Hematopoietic multipotent progenitor cell treated with erythropoietin and hydrocortisone succinate and interleukin-3 and kit ligand, for 4 days (in vitro differentiated cells): ENCODE measurements at places on chromosomes 2 and 18.
A peak's percentile ranks its signal among the peaks of the same experiment; 100 is the strongest.

GRCh38 chr2:64059270-64059669 is 40.0 kb upstream of the VPS54 start:
- DNase-seq = no peak

- DNase-seq = no peak
Observed at GRCh38 chr2:61423714-61424113, 47.2 kb downstream of the USP34 start.

- DNase-seq = no peak
Observed at GRCh38 chr2:143741205-143741604, 612.0 kb downstream of the ARHGAP15 start.

DNA sequence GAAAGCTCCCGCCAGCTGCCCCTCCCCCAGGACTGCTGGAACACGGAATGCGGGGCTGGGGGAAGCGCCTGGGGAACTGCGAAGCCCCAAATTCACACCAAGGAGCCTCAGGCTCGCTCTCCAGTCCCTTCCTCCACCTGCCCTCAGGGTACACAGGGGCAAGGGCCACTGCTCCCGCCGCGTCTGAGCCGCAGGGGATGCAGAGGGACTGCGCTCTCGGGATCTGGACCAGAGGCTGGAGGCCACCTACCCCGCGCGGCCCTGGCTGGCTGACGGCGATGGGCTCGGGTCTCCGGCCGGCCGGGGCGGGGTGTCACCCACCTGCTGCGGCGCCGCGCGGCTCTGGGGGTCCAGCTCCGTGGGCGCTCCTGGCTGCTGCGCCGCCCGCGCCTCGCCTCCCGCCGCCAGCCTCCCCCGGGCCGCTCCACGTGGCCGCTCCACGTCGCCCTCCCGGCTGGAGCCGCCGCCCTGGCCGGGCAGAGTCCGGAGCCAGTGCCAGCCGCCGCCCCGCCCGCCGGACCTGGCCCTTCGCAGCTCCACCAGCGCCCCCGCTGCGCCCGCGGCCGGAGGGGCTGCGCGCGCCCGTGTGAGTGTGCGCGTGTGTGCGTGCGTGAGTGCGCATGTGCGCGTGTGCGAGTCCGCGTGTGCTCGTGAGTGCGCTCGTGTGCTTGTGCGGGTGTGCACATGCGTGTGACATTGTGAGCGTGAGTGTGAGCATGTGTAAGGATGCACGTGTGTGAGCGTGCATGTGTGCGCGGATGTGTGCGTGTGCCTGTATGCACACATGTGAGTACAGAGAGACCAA is at the start of gene CGREF1:
Gene CGREF1, minus strand, starts transcription at position 604 of the 805 bp plus-strand sequence. CDS start 14,762 bp downstream, outside the sequence.
- peak; percentile 58 for DNase-seq

GRCh38 chr2:75666911-75667310 is 20.3 kb downstream of the MRPL19 start:
- DNase-seq = no peak

- DNase-seq = no peak
Observed at GRCh38 chr18:3058328-3059191, 45.6 kb upstream of the LPIN2 start.

- no peak for DNase-seq
Observed at GRCh38 chr2:47810850-47811249, 27.9 kb downstream of the MSH6 start.

- DNase-seq = no peak
Observed at GRCh38 chr2:15316370-15316814, 244.7 kb downstream of the NBAS start.

DNA sequence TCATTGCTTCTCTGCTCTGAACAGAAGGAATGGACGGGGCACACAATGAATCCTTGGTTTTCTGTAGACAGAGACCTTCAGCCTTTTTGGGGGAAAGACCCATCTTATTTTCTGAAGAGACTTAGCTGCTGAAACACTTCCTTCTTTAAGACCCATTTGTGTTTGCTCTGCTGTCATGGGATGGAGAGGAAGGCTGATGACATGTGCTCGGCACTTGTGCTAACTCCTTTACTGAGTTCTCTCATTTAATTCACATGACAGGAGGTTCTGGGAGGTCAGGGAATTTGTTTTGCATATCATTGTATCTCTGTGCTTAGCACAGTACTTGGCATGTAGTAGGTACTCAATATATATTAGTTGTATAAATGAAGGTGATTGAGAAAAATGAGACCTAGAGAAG is 39.0 kb downstream of the OXER1 start:
- no peak for DNase-seq

DNA sequence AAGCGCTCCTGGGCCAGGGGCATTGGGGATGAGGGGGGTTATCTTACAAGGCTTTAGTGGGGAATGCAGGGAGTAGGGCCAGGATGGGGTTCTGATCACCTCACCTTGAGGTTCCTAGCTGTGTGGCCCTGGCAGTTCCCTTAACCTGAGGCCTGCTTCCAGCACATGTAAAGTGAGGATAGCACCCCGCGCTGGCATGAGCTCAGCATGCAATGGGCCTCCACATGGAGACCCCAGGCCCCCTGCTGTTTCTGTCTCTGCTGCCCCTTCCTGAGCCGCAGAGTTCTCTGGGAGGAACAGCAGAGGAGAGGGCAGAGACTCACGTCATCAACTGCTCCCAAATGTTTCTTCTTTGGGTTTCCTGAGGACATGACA is 8.6 kb upstream of the TEX51 start:
- DNase-seq = no peak

DNA sequence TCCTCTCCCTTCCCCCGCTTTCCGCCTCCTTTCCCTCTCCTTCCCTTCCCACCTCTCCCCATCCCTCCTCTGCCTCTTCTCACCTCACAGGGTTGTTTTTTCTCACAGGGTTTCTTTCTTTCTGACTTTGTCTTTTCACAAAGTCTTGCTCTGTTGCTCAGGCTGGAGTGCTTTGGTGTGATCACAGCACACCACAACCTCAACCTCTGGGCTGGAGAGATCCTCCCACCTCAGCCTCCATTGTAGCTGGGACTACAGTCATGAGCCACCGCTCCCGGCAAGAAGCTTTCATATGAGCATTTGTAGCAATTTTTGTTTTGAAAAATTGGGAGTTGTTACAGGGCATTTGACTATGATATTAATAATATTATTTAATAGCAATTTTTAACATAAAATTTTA is 32.9 kb downstream of the ACSL3 start:
- no peak for DNase-seq

- DNase-seq = no peak
Observed at GRCh38 chr2:6977786-6978185, 60.6 kb downstream of the RNF144A start.

GRCh38 chr2:238879621-238880377 is 31.9 kb downstream of the TWIST2 start:
- DNase-seq = peak; percentile 15

GRCh38 chr18:20963027-20963426 is 148.6 kb downstream of the ROCK1 start:
- no peak for DNase-seq

- peak; percentile 76 for DNase-seq
Observed at GRCh38 chr2:191155608-191156071, 4.8 kb upstream of the STAT4 start.

- no peak for DNase-seq
Observed at GRCh38 chr2:168241208-168241607, 6.2 kb downstream of the STK39 start.

DNA sequence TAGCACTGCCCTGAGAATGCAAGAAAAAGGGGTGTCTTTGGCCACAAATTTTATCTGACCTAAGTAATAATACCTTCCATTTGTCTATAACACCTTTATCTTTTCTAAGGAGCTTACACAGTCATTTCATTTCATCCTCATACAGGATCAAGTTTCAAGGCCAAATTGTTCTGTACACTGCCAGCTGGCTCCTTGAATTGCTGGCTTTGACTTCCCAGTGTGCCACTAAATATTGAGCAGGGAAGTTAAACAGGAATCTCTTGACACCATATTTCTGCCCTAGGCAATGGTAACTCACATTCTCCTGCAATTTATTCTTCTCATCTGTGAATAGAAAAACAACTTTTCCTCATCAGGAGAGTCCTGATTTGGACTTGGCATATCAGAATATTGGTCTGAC is 195.1 kb upstream of the LRP1B start:
- DNase-seq = no peak

GRCh38 chr2:8103085-8103708 is 578.7 kb upstream of the ID2 start:
- no peak for DNase-seq

DNA sequence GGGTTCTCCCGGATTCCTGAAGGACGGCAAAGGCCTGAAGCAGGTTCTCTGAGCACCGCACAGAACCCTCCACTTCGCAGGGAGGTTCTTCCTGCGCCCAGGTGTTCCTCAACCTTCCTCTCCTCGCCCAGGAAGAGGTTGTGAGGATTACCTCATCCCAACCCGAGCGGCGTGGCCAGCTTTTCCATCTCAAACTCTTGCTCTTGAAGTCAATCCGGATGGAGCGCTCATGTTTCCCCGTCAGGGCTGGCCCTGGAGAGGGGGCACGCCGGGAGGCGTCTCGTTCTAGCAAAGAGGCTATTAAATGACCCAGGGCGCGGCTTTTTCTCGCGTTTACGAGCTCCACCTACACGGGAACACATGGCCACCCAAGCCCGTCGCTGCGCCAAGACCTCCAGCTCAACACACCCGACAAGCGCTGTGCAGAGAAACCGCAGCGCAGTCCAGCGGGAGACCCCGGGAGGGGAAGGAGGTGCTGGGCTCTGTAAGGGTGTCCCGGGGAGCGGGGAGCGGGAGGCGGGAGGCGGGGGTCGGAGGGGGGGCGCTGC is 540 bp upstream of the RAB10 start:
- peak; percentile 90 for DNase-seq

DNA sequence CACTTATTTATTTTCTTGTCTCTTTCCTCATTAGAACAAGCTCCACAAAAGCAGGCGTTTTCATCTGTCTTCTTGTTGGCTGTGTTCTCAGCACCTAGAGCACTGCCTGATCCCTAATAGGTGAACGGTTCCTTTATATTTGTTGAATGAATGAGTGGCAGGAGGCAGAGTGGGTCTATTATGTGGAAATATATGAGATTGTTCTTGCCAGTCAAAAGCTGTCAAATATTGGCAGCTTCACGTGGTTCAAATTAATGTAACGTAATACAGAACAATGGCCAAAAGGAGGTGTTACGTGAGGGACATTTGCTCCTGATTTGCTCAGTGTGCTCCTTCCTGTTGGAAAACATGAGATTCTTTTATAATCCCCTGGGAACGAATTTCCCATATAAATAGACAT is 8.5 kb upstream of the ARHGAP25 start:
- no peak for DNase-seq

DNA sequence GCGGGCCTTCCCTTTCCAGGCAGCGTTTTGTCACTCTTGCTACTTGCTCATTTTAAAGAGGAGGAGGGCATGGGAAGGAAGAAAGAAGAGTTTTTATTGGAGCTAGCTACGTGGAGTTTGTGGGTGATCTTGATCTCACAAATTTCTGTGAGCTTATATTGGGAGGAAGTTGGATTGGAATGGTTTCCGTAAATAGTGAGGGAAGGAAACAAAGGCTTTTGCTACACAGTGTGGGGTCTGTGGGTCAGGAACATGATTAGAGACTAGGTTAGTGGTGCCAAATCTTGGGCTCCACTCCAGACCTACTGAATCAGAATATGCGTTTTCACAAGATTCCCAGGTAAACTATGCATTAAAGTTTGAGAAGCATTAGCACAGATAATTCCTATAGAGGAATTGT is 8.1 kb downstream of the RALB start:
- no peak for DNase-seq

- no peak for DNase-seq
Observed at GRCh38 chr18:55076643-55077218, 117.5 kb upstream of the CCDC68 start.

- peak; percentile 81 for DNase-seq
Observed at GRCh38 chr2:214808981-214809750, at the start of gene BARD1. TSS of gene BARD1 (minus strand) at chr2:214809683. CDS start at chr2:214809569, 114 bp downstream.

- DNase-seq = no peak
Observed at GRCh38 chr2:25790074-25790790, 88.1 kb downstream of the ASXL2 start.

DNA sequence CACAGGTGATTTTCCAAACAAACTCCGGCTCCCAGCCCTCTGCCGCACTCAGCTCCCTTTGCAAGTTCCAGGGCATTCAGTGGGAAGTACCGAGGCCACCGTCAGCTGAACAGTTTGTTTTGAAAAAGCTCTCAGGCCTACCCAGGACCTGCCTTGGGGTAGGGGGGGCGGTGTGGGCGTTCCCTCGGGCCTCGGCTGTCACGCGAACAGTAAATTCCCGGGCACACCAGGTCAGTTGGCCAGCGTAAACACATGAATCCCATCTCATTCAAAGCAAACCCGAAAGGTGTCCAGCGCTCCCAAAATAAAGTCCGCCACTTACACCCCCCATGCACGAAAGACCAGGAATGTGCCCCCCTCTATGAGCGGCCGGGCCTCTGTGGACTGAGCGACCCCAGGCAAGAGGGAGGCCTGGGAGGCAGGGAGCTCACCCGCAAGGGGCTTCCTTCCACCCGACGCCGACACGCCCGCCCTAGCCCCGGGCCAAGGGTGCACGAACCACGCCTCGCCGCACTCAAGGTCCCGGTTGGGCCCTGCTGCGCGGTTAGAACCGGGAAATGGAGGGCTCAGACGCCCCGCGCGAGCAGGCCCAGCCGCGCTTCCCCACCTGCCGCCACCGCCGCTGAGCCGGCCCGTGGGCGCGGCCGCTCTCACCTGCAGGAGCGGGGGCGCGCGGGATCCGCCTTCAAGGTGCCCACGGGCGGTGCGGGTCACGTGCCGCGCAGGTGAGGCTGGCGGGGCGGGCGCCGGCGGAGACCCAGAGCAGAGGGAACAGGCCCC is at the start of gene WDSUB1:
Gene WDSUB1, minus strand, starts transcription at position 775 of the 780 bp plus-strand sequence. CDS start 3,634 bp downstream, outside the sequence.
- DNase-seq = peak; percentile 82

DNA sequence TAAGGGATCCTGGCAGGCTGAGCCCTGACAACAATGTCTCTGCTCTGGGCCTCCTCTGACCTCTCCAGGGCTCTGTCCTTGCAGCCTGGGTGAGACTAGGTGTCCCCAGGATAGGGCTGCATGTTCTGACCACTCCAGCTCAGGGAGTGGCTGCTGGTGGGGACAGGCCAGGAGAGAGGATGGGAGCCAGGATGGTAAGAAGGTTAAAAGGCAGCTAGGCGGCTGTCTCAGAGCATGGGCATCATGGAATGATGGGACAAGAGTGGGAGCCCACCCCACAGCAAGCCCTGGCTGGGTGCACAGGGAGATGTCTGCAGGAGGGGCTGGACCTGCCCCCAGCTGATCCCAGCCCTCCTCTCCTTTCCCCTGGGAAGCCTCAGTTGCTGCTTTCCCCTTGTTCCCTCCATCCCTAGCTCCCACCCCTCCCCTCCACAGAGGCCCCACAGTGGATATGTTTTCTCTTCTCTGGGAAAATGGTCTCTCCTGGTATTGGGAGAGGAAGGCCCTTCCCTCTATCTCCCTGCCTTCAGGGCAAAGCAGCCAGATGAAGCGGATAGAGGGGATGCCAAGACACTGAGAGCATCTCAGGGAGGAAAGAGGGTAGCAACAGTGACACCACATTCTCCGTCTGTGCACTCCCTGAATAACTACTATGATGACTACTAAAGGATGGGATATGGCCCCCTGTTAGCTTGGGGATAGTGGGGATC is 334.3 kb downstream of the DYSF start:
- no peak for DNase-seq

DNA sequence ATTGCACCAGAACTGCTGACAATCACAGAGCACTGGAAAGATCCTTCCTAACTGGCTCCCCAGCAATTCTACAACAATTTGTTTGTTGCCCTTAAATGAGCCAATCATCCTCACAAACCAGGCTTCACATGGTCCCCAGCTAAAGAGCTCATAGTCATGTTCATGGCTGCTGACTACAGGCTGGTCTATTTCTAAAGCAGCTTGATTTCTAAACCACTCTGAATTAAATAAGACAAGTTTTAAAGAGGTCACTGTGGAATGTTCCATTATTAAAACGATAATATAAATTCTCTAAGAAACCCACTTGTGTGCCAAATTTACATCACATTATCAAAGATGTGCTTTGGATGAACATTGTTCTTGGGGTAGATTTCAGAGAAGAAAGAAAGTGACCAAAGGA is 110.7 kb downstream of the COPS8 start:
- DNase-seq = no peak
